ENCODE measurements at places on chromosomes 5 and 9.

- DNase-seq: no peak
Observed at GRCh38 chr5:34892414-34892813, 22.9 kb downstream of the RAD1 start.

GRCh38 chr5:61333954-61334867 is 2.2 kb downstream of the ZSWIM6 start:
- DNase-seq: no peak

GRCh38 chr5:166957782-166958181 is 1333.7 kb upstream of the WWC1 start:
- DNase-seq: no peak

DNA sequence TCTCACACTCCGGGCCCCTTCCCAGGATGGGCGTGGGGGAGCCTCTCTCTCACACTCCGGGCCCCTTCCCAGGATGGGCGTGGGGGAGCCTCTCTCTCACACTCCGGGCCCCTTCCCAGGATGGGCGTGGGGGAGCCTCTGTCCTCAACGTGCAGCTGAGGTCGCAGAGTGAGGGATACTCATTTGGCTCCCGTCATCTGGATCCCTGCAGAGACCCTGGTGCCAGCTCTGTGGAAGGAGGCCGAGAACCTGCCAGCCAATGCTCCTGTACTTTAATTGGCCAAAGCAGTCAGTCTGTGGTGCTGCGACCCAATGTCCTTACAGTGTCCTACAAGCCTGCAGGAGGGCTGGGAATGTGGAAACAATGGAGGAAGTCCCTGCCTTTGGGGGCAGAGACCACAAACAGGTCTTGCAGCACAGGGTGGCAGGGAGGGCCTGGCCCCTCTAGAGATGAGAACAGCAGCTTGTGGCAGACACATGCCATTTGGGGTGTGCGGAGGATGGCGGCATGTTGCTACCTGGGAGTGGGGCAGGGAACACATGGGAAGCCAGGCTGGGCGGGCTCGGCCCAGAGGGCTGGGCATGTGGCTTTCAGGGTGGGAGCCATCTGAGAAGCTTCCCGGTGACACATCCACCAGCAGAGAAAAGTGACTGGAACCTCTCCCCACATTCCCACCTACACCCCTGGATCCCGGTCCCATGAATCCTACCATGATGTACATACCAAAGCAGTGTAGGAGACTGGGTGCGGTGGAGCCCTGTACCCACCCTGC is 13.6 kb upstream of the MRNIP start:
- no peak for DNase-seq

GRCh38 chr9:126499005-126499910 is 114.5 kb upstream of the LMX1B start:
- no peak for DNase-seq

DNA sequence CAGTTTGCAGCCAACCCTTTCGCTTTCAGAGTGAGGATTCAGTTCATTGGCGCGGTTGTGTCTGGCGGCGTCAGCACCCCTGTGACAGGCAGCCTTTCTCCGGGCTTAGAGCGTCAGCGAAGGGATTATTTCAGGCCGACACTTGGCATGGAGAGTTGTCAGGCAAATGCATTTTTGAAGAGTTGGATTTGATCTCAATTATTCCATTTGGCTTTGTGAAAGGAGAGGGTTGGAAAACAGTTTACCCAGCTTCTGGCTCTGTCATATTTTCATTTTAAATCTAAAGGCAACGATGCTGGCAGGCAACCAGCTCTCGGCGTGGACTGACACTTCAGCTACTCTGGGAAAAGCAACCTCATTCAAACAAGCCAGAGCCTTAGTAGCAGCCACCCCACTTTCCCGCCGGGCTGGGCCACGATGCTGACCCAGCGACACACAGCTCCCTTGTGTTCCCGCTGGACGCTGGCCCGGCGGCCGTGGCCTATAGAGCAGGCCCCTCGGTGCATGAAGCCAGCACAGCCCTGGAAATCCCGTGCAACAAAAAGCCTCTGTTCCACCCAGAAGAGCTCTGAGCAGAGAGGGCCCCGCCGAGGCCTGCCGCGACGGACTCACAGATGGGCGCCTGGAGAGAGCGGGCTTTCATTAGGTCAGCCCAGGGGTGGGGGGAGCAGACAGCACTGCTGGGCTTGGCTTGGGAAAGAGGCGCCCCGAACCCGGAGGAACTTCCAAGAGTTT is 28.9 kb upstream of the LPCAT1 start:
- DNase-seq: peak; percentile 92

DNA sequence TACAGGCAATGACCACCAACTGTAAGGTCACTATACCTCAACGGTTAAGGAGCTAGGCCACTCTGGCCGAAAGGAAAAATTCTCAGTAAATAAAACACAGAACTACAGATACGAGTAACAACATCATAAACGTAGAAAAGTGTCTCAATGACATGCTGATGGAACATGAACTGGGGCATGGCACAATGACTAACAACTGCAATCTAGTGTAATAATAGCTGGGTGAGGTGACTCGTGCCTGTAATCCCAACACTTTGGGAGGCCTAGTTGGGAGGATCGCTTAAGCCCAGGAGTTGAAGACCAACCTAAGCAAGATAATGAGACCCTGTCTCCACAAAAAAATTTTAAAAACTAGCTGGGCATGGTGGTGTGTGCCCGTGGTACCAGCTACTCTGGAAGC is 9.8 kb upstream of the RAPGEF6 start:
- DNase-seq: no peak

- DNase-seq: no peak
Observed at GRCh38 chr5:24320643-24321042, 324.1 kb downstream of the CDH10 start.

DNA sequence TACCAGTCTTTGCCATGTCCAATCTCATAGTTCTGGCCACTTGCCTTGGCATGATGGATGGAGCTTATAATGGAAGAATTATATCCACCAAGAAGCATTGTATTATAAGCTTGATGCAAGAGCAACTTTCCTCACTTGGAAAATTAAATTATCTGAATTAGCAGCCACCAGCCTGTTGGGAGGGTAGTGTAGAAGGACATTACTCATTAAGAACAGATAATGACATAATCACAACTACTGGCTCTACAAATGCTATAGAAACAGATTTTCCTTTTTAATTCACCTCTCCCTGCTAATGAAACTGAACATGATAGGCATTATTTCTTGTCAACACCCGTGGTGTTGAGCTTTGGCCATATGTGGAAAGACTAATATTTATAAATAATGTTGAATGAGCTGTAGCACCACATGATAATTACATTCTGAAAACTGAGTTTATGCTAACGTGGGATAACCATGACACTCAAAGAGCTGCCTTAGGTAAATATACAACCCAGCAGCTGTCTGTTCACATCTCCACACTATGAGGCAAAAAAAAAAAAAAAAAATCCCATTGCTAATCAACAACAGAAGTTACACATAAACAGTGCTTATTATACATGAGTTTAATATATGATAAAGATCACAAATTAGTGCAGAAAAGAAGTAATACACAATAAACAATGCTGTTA is 48.1 kb upstream of the NR4A3 start:
- no peak for DNase-seq

DNA sequence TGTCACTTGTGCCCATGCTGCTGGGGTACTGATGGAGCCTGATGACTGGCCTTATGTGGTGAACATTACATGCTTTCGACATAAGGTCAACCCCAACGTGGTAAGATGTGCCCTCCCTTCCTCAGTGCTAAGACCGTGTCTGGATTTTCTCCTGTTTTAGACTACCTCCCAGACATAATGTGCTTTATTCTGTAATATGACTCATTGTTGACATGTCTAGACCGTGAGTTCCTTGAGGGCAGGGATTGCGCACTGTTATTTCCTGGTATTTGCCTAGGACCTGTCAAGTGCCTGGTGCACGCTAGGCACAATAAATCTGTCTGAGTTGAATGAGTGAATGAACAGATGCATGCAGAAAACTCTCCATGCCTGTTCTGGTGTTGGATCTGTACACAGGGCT is 346.0 kb downstream of the KDM4C start:
- no peak for DNase-seq

DNA sequence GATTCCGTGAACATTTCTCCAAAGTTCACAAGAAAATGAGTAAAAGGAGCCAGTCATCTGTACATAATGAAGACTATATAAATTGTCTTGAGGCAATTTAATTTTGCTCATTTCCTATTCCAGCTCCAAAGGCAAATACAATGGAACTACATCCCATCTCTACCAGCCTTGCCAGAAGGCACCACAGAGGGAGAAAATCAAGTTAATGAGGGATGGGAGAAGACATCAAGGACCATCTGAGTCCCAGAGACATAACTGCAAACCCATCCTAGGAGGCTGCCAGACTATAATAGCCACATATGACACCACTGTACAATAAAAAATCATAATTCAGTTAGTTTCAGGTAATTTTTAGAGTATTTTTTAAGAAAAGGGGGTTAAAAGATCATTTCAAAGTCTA is 136.3 kb upstream of the RGMB start:
- no peak for DNase-seq

- no peak for DNase-seq
Observed at GRCh38 chr5:124399426-124399961, 346.9 kb downstream of the ZNF608 start.

GRCh38 chr5:98604301-98604700 is 169.2 kb upstream of the RGMB start:
- DNase-seq: no peak

DNA sequence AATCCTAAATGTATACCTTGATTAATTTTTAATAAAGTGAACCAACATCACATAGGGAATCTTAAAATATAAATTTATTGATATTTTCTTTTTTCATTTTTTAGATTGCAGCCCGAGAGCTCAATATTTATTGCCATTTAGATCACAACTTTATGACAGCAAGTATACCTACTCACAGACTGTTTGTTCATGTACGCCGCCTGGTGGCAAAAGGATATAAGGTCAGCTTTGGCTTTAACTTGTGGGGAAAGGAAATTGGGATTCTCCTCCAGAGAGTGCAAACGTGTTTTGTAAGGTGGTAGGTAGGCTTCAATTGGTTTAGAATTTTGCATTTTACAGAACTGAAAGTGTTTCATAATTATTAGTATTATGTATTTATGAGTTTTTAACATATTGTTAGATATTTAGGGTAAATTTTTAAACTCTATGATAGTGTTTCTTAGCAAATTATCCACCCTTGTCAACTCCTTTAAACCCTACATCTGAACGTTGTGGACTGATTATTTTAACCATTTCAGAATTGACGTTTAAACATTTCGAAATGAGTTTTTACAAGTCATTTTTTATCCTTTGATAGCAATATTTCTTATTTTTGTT is 17.5 kb upstream of the DHFR start:
- DNase-seq: peak; percentile 33

- DNase-seq: no peak
Observed at GRCh38 chr5:62771341-62771740, 192.7 kb downstream of the LRRC70 start.

DNA sequence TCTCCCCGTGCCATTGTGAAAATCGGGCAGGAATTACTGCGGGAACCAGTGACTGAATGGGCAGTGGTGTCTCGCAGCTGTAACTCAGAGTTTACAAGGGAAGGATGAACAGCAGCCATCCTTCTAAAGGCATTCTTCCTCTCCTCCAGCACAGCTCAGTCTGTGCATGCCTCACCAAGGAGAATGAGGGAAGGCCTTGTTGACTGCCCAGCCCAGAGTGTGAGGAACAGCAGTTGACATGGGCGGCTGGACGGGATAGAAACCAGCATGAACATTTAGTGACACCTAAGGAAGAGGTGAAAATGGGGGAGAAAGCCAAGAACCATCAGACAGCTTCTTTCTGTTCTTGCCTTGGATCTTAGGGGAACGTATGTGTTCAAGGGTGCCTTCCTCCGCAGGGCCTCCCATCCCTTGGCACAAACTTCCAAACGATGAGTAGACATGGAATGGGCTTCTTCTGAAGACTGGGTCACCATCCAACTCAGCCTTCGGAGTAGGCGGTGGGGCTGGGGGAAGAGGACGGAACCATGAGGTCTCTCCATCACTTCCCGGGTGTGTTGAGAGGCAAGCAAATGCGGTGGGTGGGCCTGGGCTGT is 887 bp upstream of the PDE8B start:
- DNase-seq: no peak

DNA sequence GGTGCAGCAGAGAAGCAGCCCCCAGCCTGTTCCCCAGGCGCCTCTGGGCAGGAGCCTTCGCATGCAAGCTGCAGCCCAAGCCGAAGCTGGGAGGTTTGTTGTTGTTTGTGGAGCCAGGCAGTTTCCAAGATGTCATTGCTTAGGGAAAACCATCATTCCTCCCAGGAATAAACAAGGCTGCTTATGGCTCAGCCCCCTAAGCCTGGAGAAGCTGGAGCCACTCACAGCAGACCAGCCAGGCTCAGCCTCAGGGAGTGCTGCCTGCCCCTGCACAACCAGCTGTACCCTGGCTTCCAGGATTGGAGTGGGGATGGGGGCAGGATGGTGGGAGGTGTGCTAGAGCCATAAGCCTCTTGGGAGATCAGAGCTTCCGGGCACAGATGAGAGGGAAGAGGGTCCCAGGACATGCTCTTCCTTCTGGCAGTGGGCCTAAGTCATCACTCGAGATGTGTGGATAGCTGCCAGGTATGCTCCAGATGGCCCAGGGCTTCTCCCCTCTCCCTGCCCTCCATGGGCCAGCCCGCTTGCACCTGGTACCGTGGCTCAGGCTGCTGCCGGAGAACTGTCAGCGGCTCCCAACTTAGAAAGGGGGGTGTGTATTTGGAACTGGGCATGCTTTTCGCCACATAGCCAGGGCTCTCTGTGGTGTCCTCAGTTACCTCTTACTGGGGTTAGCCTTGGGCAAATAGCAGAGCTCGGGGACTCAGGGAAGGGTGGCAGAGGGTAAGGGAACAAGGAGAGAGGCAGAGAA is 105.2 kb downstream of the RGS3 start:
- peak; percentile 88 for DNase-seq

GRCh38 chr5:2187687-2188086 is 305.0 kb upstream of the IRX4 start:
- no peak for DNase-seq

DNA sequence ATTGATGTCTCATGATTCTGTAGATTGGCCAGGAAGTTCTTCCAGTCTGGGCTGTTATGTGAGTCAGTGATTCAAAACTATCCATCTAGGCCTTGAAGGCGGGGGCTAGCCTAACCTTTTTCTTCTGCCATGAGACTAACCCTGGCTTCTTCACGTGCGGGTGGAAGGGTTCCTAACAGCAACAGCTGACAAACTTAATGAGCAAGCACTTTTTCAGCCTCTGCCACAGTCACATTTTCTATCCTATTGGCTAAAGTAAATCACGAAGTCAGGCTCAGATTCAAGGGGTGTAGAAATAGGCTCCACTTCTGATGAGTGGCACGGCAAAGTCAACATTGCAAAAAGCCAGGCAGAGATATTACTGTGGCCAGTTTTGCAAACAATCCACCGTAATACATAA is 68.4 kb downstream of the STK32A start:
- peak; percentile 87 for DNase-seq

DNA sequence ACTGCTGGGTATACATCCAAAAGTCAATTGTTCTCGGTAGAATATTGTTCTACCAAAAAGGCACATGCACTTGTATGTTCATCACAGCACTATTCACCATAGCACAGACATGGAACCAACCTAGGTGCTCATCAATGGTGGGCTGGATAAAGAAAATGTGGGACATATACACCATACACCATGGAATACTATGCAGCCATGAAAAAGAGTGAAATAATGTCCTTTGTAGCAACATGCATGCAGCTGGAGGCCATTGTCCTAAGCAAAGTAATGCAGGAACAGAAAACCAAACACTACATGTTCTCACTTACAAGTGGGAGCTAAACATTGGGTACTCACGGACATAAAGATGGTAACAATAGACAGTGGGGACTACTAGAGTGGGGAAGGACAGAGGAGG is 145.5 kb downstream of the APBA1 start:
- DNase-seq: no peak

- no peak for DNase-seq
Observed at GRCh38 chr9:80157561-80157983, 585.8 kb downstream of the TLE4 start.

- DNase-seq: no peak
Observed at GRCh38 chr9:129400001-129400970, 220.6 kb downstream of the C9orf50 start.

Measured in NCI-H2029 treated with DMSO at 0.1 percent for 48 hours (cell line).